ENCODE measurements at places on chromosomes 5 and 9.

DNA sequence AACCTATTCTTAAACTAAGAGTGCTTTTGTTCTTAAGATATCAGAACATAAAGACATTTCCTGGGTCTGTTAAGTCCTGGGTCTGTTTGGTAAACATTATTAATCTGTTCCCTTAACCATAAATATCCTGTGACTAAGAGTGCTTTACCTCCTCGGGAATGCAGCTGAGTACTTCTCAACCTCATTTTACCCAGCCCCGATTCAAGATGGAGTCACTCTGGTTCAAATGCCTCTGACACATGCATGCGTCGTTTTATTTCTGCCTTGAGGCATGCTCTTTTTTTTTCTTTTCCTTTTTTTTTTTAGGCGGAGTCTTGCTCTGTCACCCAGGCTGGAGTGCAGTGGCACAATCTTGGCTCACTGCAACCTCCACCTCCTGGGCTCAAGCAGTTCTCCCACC lies 39.8 kb upstream of the FBXL17 start:
- no peak overlapping the region for H3K4me3 ChIP-seq
- H3K27ac ChIP-seq: no peak overlapping the region
- no peak for DNase-seq
- H3K27me3 ChIP-seq: no peaks in the 10 kb centered on the region
- no peaks in the 10 kb centered on the region for H3K36me3 ChIP-seq
- H3K4me1 ChIP-seq: no peaks in the 10 kb centered on the region

- no peak for DNase-seq
- H3K27ac ChIP-seq: no peak overlapping the region
- H3K36me3 ChIP-seq: no peaks in the 10 kb centered on the region
- peaks cover 65% of the 10 kb centered on the region for H3K27me3 ChIP-seq
- no peak overlapping the region for H3K4me3 ChIP-seq
- H3K4me1 ChIP-seq: no peaks in the 10 kb centered on the region
These were observed 68.6 kb upstream of the RNF130 start for GRCh38 chr5:180140079-180140554.

DNA sequence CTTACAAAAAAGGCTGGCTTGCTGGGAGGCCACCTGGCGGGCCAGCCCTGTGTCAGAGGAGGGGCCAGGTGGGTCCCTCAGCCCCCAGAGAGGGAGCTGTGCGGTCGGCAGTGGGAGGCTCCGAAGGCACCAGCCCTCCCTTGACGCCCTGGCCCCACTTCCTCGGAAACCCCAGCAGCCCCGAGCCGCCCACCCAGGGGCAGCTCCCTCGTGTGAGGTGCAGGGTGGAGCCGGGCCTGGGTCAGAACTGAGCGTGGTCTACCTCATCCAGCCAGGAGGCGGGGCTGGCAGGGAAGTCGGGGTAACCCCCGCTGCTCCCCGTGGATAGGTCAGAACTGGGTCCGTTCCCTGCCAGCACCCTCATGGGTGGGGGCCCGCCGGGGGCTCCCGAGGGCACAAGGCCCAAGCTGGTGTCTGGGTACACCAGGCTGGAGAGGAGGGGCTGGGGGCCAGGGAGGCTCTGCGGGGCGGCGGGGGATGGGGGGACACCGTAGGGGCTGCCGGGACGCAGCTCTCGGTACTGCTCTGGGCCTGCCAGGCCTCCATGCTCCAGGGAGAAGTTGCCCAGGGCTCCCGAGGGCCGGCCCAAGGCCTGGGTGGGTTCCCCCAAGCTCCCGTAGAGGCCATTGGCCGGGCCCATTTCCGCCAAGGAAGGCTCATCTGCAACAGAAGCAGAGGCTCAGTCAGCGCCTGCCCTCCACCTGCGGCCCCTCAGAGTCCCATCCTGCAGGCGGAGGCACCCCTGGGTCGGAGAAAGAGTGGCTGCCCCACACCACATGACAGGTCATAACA lies 7.6 kb downstream of the LHX3 start:
- no peaks in the 10 kb centered on the region for H3K4me1 ChIP-seq
- DNase-seq: no peak
- H3K27ac ChIP-seq: no peak overlapping the region

DNA sequence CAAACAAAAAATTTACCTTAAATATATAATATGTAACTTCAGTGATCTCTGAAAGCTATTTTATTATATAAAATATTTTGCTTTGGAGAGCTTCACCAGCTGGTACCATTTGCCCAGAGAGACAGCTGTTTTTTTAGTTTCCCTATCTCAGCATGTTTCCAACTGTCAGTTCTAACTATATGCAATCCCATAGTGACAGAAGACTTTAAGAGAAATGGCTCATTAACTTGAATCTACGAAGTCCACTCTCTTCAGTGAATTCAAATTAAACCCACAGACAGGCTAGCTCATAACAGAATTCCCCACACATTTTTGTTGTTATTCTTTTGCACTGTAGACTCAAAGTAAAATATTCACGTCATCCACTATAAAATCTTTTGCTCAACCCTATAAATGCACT lies 251.8 kb upstream of the POU5F2 start:
- no peak for DNase-seq
- no peaks in the 10 kb centered on the region for H3K36me3 ChIP-seq
- no peak overlapping the region for H3K4me3 ChIP-seq
- no peaks in the 10 kb centered on the region for H3K27me3 ChIP-seq

GRCh38 chr5:112795342-112795741 lies 57.7 kb downstream of the APC start:
- DNase-seq: no peak
- no peak overlapping the region for H3K27ac ChIP-seq
- peaks cover 21% of the 10 kb centered on the region for H3K4me1 ChIP-seq
- H3K4me3 ChIP-seq: no peak overlapping the region

DNA sequence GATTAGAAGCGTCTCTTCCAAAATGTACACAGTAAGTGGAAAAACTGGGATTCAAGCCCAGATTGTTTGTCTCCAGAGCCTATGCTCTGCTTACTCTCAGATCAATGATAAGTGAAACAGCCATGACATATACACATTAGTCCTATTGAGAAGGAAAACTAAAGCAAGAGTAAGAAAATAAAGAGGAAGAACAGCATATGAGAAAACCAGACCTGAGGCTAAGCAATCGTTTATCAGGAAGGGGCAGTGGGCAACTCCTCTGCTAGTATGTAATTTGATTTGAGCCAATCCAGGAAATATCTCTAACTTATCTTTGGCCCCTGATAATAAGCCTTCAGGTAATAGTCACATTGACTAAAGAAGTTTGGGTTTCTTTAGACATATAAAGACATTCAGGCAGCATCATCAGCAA lies 789.9 kb upstream of the C9orf72 start:
- H3K36me3 ChIP-seq: no peaks in the 10 kb centered on the region
- H3K27ac ChIP-seq: no peak overlapping the region
- DNase-seq: no peak
- H3K27me3 ChIP-seq: no peaks in the 10 kb centered on the region
- no peak overlapping the region for H3K4me3 ChIP-seq

GRCh38 chr5:19733612-19734495 lies 254.1 kb downstream of the CDH18 start:
- no peak overlapping the region for H3K4me3 ChIP-seq
- H3K27ac ChIP-seq: no peak overlapping the region
- no peak for DNase-seq

DNA sequence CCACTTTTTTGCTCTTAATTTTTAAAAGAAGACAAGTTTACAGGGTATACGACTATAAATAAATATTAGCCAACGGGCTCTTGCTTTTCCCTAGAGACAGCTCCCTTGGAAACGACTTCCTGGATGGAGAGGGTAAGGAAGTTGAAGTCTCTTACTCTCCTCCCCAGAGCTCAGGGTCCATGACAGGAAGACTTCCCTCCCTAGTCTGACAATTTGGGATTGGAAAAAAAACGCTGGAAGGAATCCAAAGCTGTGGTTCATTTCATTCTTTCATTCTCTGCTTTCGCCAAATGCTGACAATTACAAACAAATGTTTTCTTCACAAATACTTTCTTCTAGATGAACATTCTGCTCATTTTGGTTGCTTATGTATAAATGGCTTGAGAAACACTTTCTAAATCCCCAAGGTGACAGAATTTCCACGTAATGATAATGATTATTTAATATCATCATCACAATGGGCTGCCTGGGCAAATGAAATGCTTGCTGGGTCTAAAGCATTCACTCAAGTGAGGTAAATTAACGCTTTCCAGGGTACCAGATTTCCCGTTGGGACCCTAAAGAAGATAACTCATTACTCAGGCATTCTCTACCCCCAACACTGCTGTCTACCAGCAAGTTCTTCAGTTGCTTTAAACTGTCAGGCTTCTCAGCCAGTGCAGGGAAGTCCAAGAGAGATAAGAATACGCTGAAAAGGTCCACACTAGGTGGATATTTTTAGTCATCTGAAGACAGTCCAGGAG lies 139.8 kb upstream of the SLC30A5 start:
- H3K4me1 ChIP-seq: no peaks in the 10 kb centered on the region
- H3K27ac ChIP-seq: no peak overlapping the region
- DNase-seq: no peak
- H3K27me3 ChIP-seq: no peaks in the 10 kb centered on the region

Data from HepG2 (cell line).